Endothelial cell (in vitro differentiated cells): ENCODE measurements at places on chromosomes 6 and 20. TPM values are rescaled to one million over a fixed set of nuclear protein-coding genes. Genes with fewer than 3 reads are reported as not detected.
A peak's percentile ranks its signal among the peaks of the same experiment; 100 is the strongest.

DNA sequence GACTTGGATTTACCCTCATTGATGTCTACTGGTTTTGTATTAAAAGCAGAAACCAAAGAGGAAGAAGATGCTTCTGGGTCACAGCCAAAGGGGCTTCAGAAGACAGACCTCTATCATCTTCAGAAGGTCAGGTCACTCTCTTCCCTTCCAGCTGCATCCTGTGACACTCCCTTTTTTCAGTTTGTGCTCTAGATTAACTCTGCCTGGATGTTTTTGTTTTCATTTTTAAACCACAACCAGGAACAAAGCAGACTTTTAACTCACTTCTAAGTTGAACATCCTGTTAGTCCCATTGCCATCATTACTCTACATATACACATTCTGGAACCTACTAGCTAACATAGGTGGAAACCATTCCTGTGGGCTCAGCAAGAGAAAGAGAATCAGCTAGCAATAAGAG lies 45.2 kb downstream of the AKIRIN2 start:
- DNase-seq, result no peak

DNA sequence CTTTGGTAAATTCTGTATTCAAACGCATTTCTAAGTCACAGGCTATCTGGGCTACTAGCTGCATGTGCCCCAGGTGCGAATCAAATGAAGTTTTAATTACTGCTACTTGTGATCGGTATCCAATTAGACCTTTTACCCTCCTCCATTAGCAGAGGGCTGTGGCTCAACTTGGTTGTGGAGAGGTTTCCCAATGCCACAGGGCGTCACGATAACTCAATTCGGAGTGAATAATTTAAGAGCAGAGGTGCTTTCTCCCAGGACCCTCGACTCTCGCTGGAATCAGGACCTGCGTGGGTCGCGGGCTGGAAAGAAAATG lies 640 bp downstream of the SAYSD1 start:
- DNase-seq, result no peak

DNA sequence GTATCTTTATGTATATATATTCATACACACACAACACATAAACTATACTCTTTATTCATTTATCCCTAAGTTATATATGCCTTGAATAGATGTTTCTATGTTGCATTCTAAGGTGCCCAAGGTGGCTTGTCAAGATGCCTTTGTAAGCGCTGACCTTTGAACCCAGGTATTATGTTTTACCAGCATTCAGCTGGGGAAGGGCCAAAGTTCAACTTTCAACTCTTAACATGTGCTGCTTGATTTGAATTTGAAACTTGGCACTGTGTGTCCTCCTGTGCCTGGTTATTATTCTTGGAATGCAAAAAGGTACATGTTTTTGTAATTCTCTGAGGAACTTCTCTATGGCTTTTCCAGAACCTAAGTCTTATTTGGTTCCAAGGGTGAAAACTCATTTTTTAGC lies 146.5 kb downstream of the EDN1 start:
- no peak for DNase-seq

GRCh38 chr6:155412335-155412734 lies 43.3 kb downstream of the NOX3 start:
- DNase-seq, result no peak

- no peak for DNase-seq
Measured at GRCh38 chr6:160974304-160974771, 17.2 kb upstream of the MAP3K4 start.

- no peak for DNase-seq
Measured at GRCh38 chr20:42093542-42094440, 475.6 kb upstream of the CHD6 start.

Gene GHRH
- not detected for total RNA-seq

DNA sequence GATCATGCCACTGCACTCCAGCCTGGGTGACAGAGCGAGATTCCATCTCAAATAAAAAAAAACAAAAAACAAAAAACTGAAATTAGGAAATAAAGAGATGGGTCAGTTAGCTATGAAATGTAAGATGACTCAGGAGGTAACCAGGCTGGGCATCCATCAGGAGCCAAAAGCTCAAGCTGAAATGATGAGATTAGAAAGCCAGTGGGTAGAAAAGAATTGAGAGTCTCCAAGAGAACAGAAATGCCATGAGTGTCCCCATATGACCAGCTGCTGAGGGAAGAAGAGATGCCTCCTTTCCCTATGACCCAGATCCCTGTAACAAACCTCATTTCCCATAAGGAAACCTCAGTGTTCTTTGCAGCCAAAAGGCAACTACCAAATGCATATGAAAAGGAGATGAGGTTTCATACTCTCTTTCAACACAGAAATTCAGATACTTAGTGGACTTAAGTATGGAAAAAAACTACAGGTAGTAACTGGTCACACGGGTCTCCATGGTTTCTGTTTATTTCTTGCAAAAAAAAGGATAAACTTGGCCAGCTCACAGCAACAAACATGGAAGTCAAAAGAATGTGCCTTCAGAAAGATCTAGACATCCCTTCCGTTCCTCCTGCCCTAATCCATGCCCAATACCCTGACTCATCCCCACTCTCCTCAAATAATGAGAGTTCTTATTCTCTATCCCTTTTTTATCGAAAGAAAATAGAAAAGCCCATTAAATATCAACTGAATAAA lies 8.1 kb downstream of the ARHGAP18 start:
- DNase-seq, result no peak

Gene HLA-F
- 5.1 TPM for total RNA-seq

Gene OR2H2
- total RNA-seq, result not detected

Gene ADNP
- 92.7 TPM for total RNA-seq

DNA sequence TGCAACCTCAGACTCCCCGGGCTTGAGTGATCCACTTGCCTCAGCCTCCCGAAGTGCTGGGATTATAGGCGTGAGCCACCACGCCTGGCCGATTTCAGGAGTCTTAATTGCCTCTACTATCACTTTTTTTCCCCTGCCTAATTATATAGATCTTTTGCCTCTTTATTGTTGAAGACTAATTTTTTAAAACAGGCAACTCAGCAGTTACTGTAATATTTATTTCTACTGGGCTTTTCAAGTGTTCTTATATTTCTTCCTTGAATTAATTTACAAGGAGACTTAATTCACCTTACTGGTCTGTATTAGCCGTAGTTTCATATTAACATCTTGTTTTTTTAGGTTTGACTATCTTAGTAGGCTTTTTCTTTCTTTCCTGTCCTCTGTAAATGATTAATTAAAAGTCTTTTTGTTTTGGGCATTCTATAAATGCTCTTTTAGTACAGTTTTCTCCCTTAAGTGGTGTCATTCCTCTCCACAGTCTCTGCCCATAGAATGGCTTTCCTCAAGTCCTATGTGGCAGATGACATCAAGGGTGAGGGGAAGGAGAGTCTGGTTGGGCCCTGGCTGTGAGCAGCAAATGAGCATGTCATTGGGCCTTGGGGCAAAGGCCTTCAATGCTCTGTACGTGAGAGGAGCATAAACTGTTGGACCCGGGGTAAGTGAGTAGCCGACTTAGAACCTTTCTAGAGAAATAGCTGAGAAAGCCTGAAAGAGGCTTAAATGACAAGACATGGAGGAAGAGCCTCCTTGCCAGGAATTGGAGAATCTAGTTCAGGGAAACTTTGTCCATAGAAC lies 36.0 kb downstream of the ANKS1A start:
- no peak for DNase-seq

- DNase-seq, result peak; percentile 36
Measured at GRCh38 chr20:23086056-23086566, at the start of gene CD93. Gene CD93 (minus strand): TSS chr20:23086324. CDS start chr20:23086192, 132 bp downstream.

Gene CTAGE9
- total RNA-seq, result not detected

Gene ERVFRD-1
- total RNA-seq, result not detected

DNA sequence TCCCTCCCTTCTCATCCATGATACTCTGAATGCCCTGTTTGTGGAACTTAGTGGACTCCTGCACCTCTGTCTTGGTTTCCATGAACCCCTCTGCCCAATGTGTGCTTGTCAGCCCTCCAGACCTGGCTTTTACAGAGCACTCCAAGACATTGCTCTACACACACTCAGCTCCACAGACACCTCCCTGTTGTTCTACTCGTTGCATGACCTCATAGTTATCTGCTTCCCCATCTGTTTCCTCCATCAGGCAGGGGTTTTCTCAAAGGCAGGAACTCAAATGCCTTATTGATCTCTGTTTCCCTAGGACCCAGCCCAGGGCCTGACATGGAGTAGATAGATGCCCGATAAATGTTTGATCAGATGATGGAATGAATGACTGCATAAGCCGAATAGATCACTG lies 13.3 kb downstream of the PLCG1 start:
- peak; percentile 61 for DNase-seq

- DNase-seq, result no peak
Measured at GRCh38 chr6:12336121-12336971, 46.2 kb downstream of the EDN1 start.

DNA sequence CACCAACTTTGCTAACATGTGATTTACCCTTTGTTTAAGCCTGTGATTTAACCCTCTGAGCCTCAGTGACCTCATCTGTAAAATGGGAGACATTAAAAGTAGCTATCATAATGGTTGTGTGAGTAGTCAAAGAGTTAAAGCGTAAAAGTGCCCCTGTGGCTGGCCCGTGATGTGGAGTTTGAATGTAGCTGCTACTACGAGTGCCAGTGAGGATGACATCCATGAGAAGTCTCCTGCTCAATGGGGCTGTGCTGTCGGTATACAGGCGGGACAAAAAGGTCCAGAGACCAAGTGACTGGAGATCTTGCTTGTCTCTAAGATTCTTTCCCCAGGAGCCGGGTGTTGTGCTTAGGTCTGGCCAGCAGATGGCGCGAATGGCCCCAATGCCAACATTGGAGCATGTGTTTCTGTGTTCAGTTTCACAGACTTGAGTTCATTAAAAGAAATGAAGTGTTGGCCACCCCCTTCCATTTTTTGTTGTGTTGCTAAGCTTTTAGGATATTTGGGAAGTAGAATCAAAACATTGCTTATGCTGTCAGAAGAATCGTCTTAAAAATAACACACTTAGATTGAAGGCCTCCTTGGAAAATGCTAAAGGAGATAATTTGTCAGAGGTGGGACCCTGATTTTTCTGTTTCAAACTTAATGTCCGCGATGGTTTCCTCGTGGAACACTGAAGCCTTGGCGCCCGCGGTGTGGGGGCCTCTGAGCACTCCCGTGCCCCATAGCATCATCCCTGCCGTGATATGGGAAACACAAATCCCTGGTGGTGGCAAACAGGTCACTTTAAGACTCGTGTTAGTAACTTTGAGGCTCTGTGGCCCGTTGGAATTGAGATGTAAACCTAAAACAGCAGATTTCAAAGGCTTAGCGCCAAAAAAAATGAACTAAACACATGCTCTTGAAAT lies 9.3 kb upstream of the RBM38 start:
- DNase-seq, result peak; percentile 87

- DNase-seq, result no peak
Measured at GRCh38 chr6:835476-836160, 142.7 kb upstream of the EXOC2 start.

DNA sequence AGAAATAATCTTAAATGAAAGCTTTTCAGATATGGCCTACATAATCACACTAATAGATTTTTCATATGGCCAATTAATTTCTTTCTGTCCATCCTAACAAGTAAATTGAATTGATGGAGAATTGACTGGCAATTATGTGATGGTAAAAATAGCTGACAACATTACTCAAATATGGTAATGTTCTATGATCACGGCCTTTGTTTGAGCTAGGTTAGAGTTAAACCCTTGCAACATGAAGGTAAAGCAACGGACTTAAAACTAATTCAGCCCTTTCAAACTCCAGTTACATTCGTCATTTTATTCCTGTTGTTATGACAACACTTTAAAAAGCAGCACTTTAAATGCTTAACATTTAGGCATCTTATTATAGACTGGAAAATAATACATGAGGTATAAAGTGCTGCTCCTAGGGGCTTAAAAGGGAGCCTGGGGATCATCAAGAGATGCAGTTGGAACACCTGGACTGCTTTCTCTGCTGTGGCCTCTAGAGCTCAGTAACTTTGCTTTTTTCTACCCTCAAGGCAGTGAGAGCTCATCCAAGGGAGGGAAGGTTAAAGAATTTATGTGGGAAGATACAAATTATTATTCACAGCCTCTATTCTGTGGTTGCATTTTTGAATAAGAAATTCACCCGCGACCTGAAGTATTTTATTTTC lies 46.9 kb downstream of the RIPOR2 start:
- DNase-seq, result no peak

DNA sequence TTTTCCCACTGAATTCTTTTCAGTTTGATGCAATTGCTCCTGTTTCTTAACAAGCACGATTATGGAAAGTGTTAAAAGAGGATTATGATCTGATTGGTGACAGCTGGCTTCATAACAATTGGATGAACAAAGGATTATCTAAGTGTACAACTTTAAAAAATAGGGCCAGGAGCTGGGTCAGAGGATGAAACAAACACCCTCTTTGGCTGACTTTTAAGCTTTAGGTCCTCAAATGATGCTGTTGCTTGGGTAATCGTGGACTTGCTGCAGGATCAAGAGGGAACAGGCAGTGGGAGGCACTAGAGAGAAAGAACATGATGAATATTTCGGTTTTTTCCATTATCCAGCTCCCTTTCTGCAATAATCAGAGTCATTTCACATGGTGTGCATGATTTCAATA lies 35.5 kb upstream of the TMX4 start:
- DNase-seq, result no peak

- DNase-seq, result peak; percentile 30
Measured at GRCh38 chr6:170152124-170152926, 138.6 kb downstream of the DLL1 start.

Gene ISM1
- 23.8 TPM for total RNA-seq

- no peak for DNase-seq
Measured at GRCh38 chr6:160768101-160768500, 66.1 kb downstream of the PLG start.

GRCh38 chr6:40715570-40716403 lies 128.6 kb upstream of the LRFN2 start:
- no peak for DNase-seq

DNA sequence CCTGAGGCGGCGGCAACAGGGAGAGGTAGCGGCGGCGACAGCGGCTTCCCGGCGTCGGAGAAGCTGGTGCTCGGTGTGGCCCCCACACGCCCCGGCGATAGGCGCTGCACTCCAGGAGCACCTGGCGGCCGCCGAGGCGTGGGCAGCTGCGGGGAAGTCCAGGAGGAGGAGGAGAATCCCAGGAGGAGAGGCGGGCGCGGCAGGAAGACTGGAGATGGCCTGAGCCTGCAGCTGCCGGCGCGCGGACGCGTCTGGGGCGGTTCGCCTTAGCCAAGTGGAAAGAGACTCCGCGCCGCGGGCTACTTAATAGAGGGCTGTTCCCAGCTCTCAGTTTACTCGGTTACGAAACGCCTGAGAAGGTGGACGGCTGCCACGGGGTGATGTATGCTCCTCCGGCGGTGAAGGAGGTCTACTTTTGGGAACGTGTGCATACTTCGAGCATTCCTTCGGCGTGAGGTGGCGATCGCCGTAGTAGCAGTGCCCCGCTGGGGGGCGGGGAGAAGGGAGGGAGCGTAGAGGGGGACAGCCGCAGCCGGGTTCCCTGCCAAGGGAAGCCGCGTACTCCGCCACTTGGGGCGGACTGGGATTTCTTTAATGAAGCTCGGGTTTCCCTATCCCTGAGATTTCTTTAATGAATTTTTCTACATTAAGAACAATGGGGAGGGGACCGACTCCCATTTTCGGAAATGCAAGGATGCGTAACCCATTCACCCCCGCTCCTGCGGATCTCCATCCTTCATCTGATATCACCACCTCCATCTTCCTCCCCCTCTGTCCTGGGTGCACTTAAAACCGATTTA lies at the start of gene COL12A1:
Gene COL12A1 (minus strand): TSS at position 278 of the 800 bp plus-strand sequence. CDS start 3,261 bp downstream, outside the sequence.
- peak; percentile 66 for DNase-seq

Gene TCP1
- total RNA-seq, result 213 TPM

Gene LGSN
- not detected for total RNA-seq

GRCh38 chr6:163391985-163392384 lies 22.5 kb upstream of the QKI start:
- no peak for DNase-seq

- DNase-seq, result no peak
Measured at GRCh38 chr6:5338177-5338960, 77.1 kb downstream of the FARS2 start.

- DNase-seq, result no peak
Measured at GRCh38 chr6:47238456-47238995, 71.2 kb downstream of the TNFRSF21 start.

Gene DDRGK1
- total RNA-seq, result 45.3 TPM
